Adipocyte (in vitro differentiated cells): ENCODE measurements at places on chromosomes 7 and 10.
A peak's percentile ranks its signal among the peaks of the same experiment; 100 is the strongest.

GRCh38 chr10:131021246-131021895 is 290.1 kb downstream of the TCERG1L start:
- no peak for DNase-seq

- no peak for DNase-seq
These were observed 110.0 kb downstream of the SORBS1 start for GRCh38 chr10:95451150-95451549.

DNA sequence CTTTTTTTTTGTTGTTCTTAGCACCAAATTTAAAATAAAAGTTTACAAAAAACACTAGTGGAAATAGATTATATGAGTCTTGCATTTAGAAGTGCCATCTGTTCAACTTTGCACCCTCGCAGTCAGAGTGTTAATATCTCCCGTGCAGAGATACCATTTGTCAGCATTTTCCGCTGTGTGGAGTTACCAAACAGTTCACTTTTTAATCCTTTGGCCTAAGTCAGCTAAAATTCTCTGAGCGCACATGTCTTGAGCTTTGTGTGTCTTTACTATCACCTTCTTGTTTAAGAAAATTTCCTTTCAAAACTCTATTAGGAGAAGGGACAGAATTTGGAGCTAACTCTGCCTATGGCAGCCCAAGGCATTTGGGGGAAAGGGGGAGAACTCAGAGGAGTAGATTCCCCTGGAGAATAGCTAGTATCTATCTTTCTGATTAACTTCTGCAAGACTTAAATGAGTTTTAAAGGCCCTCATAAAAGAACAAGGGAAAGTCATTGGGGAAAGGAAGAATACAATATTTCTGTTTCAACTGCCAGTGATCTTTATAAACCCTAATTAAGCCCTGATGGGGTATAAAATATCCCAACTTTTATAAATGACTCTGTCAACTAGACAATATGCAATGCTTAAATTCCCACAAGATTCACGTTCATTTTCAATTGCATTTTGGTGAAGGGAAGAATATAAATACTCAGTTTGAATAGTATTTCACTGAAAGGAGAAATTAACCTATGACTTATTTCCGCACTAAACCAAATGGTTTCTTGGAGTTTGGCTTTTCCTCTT is 114.9 kb upstream of the RAB11FIP2 start:
- no peak for DNase-seq

- DNase-seq: no peak
These were observed 15.6 kb upstream of the CXCL12 start for GRCh38 chr10:44400541-44400940.

DNA sequence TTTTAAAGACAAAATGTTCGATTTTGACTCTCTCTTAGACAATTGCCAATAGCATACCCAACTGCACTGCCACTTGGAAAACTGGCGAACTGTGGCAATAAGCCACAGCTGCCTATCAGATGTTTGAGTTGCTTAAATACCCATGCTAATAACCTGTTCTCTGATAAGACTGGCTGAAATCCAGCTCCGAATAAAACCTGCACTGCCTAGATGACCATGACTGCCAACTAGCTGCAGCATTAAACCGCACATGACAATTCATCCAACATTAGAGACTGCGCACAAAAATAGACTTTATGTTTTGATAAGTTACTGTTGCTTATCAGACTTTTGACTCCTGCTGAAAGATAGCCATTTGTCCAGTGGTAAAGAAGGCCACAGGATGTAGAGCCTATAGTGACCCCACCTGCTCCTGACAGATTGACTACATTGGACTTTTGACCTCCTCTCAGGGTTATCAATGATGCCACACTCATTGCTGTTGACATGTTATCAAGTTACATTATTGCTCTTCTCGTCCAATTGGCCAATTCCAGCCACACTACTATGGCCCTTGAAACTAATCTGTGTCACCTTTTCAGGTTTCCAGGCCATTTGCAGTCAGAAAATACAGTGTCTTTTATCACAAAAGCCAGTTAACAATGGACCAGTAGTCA is 299.0 kb downstream of the HGF start:
- no peak for DNase-seq

- DNase-seq: peak; percentile 63
These were observed 77.0 kb upstream of the FAM20C start for GRCh38 chr7:115274-115911.

- no peak for DNase-seq
These were observed 18.1 kb upstream of the PALS2 start for GRCh38 chr7:24555184-24555583.

DNA sequence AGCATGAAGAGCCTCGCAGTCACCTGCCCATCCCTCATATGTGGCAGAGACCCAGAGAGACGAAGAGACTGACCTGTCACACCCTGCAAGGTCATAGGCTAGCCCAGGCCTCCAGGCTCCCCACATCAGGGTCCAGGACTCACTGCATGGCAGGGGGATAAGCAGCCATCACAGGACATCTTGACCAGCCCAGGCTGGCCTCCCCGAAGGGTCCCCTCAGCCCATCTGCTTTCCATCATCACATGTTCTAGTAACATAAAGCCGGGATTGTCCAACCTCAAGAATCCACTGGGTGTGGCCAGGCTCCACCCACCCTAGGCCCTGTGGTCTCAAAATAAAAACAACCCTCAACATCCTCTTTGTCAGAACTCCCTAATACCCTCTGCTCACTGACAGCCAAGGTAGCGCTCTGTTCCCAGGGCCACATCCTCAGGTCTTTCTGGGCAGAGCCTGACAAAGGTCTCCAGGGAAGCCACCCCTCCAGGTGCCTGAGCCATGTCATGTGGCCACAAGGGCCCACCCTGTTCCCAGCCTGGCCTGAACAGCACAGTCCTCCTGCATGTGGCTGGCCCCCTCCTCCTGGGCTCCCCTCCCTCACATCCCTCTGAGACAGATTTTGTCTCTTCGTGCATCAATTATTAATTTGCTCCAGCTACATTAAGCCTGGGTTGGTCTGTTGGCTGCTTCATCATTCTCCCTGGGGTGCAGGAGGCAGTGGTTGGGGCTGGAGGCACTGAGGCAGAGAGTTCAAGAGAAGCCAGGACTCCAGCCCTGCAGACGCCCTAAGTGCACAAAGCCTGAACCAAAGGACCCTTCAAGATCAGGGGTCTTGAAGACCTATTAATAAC is 131.8 kb upstream of the UNC5B start:
- no peak for DNase-seq

DNA sequence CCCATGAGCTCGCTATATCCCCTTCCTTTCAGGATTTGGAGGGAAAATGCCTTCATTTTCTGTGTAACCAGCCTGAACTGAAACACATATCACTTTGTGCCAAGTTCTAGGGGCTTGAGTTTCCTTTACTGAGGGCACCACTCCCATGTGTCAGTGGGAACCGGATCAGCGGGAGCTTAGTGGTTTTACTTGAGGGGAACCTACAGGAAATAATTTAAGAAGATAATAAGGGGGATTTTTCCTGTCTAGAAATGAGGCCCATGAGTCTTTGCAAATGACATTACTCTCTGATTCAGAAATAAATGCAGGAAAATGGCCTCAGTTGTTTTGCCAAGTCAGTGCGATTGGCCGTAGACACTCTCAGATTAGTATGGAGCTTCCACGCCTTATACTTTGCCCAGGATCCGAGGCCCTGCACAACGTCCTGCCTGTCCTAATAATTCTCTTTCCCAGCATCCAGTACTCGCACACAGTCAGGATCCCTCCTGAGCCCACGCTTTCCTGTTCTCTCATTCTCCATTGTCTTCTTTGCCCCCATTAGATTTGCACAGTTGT is 86.4 kb upstream of the LYZL1 start:
- no peak for DNase-seq

DNA sequence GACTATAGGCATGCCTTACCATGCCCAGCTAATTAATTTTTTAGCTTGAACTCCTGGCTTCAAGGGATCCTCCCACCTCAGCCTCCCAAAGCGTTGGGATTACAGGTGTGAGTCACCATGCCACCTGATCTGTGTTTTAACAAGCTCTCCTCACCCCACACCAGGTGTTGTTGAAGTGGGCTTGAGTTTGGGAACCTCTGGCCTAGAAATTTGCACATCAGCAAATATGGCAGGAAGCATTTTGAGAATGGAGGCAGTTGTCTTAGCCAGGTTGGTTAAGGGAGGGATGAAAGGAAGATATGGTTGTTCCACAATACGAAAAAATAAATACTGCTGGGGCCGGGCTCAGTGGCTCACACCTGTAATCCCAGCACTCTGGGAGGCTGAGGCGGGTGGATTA is 433.1 kb downstream of the TYW1 start:
- no peak for DNase-seq

GRCh38 chr10:11359869-11360268 is 251.6 kb downstream of the USP6NL start:
- no peak for DNase-seq

- DNase-seq: peak; percentile 90
These were observed 9.5 kb downstream of the SEPHS1 start for GRCh38 chr10:13338390-13339110.

- peak; percentile 21 for DNase-seq
These were observed 54.1 kb upstream of the PPIF start for GRCh38 chr10:79292891-79293746.

DNA sequence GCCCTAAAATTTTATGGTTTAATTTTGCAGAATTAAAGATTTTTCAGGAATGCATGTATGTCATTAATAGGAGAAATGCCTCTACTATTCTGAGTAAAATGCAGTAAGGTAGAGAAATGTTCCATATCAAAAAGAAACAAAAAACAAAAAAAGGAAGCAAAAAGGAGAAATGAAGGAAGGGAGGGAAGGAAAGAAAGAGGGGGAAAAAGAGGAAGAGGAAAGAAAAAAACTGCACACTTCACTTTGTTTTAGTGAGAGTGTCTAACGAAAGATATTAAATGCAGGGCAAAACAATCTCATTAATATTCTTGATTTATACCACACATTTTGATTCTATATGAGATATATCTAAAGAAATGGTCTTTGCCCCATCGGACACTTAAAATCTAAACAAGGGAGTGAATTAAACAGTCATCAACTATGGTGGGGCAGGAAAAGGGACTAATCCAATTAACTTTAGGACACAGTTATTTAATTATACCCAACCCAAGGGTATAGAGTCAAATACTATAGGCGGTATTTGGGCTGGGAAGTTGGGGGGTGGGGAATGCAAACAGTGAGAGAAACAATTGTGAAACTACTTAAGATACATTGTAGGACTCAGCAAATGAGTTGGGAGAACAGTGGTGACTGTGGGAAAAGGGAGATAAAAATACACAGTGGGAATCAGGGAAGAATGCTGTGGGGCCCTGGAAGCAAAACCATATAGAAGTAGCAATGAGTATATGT is 27.0 kb downstream of the IMMP2L start:
- no peak for DNase-seq

DNA sequence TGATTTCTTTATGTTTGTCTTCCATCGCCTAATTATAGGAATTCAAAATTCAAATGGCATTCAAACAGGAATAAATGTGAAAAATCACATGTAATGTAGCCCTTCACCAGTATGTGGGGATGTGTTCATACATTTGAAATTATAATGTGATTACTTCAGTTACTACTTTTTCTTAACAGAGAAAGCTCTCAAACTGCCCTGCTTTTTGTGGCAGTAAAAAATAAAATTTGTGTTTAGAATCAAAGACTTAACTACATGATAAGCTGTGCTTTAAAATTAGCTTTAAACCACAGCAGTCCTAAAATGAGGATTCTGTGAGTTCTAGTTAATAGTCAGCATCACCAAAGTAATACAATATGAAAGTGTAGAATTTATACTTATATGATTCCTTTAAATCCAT is 7.8 kb upstream of the HERC4 start:
- DNase-seq: peak; percentile 72

DNA sequence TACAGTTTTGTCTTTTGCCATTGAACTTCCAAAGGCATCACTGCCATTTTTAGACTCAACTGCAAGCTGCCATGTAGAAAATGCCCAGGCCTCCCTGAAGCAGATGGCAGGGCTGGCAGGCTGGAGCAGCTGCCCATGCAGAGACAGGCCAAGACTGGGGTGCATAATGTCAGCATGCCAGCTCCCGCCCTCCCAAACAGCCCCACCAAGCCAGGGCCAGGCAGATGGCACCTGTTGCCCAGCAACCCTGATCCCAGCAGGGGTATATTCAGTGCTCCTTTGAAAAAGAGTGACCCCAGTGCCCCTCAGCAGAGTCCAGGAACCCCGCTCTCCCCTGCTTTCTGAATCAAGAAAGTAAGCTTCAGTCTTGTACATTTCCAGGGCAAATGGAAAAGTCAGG is 32.6 kb downstream of the VSTM4 start:
- DNase-seq: no peak

- no peak for DNase-seq
These were observed 195.7 kb upstream of the GPR26 start for GRCh38 chr10:123470336-123470921.

GRCh38 chr10:132905661-132906060 is 36.7 kb downstream of the CFAP46 start:
- DNase-seq: no peak

GRCh38 chr10:121662945-121663917 is 65.0 kb upstream of the FGFR2 start:
- DNase-seq: no peak
